ENCODE measurements at places on chromosomes 1 and 21. TPM values are rescaled to one million over a fixed set of nuclear protein-coding genes. Genes with fewer than 3 reads are reported as not detected.

The S100B gene
- total RNA-seq, result 73.4 TPM

The NOTCH2 gene
- 65.2 TPM for total RNA-seq

The DPM3 gene
- 59.8 TPM for total RNA-seq

The DYNLT5 gene
- not detected for total RNA-seq

The NR5A2 gene
- not detected for total RNA-seq

The PALMD gene
- total RNA-seq, result not detected
